ENCODE measurements at places on chromosomes 11 and 22.

DNA sequence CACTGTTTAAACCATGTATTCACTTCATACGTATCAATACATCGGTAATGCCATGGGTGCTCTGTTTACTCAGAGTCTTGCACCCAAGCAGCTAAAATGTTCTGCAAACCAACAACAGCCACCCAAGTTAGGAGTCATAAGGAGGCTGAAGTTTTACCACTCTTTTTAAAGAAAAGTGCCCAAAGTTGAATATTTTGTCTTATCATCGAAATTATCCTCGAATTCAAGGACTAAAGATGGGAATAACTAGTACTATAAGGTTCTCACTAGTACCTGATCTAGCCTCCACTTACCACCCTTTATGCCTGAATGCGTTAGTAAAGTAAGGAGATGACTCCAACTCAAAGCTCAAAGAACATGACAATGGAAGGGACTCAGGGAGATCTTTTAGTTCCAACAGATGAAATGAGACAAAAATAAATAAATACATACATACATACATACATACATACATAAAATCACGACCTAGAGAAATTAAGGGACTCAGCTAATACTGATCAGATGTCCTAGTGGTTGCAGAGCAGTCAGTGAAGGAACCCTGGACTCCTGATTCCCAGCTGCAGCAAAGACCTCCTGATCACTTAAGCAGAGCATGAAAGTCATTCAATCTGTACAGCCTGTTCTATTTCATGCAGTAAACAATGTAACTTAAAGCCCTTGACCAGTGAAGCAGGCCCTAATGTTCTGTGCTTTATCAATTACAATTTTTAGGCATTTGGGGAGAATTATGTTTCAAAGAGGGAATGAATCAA, 7.7 kb downstream of the OSBP start:
- no peak for DNase-seq

DNA sequence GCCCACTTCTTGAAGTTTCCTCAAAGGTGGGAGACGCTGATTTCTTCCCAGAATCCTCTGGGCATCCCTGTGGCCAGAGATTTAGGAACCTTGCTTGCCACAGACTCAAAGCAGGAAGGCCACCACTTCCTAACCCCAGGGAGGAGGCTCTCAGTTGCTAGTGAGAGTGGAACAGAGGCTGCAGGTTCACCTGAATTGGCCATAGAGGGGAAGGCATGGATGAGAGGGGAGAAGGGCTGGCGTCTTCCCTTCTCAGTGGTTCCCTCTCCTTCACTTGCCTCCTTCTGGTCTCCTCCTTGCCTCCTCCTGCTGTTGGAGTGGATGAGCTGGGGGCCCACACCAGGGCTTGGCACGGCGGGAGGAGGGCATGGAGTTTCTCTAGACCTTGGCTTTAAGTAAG, 185.7 kb downstream of the ADAMTS15 start:
- DNase-seq: no peak

- DNase-seq: peak; percentile 18
Measured at GRCh38 chr11:125886997-125887372, 483 bp upstream of the HYLS1 start.

DNA sequence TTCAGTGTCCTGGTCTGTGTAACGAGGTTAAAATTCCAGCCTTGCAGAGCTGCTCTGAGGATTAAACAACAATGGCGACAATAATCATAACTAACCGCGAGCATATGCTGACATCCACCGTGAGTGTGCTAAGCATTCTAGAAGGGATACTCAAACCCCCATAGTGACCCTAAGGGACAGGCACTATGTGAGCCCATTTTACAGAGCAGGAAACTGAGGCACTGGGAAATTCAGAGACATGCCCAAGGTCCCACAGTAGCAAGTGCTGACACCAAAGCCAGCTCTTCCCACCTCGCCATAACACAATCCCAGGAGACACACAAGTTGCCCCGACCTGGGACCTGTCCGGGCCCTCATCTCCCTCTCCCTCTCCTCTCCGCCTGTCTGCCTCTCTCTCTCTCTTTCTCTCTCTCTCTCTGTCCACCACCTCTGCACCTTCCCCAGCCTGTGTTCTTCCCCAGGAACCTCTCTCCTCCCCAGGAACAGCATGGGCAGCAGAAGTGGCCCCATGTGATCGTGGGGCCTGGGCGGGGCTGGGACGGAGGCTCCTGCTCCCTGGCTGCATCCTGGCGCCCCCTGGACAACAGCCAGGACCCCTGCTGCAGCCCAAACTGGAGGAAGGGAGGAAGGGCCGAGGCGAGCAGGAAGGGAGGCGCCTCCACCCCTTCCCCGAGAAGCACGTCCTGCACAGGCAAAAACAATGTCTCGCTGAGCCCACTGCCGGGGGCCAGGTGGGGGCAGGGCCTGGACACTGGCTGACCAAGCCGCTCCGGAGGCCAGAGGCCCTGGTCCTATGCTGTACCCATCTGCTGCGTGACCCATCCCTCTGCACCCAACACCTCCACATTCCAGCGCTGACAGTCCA, 14.8 kb upstream of the MFNG start:
- DNase-seq: no peak

DNA sequence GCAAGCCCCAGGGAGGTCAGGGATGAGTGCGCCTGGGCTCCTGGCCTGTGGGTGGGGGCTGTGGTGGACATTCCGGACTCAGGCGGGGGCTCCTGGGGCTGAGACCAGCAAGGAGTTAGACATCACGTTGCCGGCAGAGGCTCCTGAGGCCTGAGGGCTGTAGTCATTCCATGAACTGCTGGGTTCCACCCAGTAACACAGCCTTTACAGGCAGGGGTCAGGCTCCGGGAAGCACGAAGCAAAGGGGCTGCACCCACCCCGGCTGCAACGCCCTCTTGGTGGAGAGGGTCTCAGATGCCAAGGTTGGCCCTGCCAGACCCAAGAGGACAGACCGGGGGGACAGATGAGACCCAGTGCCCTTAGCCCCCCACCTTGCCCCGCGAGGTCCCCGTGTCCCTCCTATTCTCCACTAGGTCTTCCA, 9.0 kb downstream of the TNNT3 start:
- DNase-seq: no peak

DNA sequence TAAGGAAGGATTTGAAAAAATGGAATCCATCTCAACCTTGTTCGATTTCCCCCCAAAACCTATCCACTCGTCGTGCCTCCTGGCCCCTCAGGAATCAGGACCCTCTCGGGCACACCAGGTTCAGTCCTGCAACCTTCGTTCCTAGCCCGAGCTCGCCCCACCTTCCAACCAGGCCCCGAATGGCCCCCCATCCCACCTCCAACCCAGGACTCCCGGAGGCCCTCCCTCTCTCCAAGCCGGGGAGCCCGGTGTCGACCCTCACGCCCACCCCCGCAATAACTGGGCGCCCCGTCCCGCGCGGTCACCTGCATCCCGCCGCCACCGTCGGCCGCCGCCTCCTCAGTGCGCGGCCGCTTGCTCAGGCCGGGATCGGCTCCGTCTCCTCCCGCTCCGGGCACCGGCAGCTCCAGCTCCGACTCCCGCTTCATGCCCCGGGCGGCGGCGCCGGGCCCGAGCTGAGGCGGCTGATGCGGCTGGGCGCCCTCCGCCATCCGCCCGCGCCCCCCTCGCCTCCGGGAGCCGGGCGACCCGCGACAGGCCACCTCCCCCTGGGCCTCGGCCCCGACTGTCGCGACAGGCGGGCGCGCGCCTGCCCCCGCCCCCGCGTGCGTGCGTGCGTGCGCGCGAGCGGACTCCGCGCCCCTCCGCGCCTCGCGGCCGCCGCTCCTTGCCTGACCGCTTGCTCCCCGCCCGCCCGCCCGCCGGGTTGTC, 534 bp downstream of the RBFOX2 start:
- DNase-seq: no peak

GRCh38 chr11:100563541-100564280, 123.4 kb upstream of the ARHGAP42 start:
- DNase-seq: no peak
